ENCODE measurements at places on chromosomes 12 and 14.

DNA sequence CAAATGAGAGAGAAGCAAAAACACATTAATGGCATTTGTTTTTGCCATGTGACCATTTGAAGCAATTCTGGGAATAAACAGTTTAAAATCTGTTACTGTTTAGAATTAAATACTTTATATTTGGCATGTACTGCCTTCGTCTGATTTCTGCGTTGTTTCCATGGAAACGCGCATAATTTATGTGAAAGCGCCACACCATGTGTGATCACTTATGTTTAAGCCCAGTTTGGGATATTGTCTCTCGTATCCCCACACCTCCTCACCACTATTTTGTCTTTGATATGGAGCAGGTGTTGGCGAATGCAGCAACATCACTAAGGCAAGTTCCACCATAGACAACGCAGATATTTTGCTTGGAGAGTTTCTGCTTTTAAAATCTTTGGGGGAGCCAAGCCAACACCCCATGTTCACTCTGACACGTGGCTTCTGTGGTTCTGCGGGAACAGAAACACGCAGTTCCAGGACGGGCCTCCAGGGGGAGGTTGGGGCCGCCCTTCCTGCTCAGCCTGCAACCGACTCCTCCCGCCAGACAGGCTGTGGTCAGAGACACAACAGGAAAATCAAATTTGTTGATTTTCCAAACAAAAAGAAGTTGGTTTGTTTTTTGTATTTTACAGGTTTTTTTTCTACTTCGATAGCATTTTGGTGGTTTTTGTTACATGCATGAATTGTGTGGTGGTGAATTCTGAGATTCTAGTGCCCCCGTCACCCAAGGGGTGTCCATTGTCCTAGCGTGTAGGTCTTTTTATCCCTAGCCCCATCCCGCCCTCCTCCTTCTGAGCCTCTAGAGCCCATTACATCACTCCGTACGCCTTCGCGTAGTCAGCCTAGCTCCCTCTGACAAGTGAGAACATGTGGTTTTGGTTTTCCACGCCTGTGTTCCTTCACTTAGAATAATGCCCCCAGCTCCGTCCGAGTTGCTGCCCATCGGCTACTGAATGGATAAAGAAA is 101.9 kb upstream of the SFSWAP start:
- peak; percentile 26 for DNase-seq

DNA sequence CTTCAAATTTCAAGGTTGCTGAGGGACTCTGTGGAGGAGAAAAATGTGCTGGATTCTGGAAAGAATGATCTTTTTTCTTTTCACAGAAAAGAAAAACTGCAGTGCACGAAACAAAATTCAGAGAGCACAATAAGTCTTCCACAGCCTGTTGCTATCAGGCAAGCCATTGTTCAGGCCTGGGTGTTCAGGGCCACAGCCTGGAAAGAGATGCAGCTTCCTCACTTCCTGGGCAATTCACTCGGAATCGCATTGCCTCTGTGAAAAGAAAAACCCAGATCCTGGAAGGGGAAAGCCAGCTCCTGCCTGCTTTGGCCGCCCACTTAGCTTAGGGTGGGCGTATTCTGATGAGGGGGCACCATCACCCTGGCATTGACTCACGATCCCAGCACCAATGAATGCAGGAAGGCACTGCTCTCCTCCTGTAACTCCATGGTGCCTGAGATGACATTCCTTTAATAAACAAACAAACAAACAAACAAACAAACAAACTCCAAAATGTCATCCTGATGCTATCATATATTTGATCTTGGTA is 863.9 kb downstream of the BCL11B start:
- no peak for DNase-seq

GRCh38 chr14:91333650-91334039 is 84.0 kb downstream of the CCDC88C start:
- DNase-seq: no peak

DNA sequence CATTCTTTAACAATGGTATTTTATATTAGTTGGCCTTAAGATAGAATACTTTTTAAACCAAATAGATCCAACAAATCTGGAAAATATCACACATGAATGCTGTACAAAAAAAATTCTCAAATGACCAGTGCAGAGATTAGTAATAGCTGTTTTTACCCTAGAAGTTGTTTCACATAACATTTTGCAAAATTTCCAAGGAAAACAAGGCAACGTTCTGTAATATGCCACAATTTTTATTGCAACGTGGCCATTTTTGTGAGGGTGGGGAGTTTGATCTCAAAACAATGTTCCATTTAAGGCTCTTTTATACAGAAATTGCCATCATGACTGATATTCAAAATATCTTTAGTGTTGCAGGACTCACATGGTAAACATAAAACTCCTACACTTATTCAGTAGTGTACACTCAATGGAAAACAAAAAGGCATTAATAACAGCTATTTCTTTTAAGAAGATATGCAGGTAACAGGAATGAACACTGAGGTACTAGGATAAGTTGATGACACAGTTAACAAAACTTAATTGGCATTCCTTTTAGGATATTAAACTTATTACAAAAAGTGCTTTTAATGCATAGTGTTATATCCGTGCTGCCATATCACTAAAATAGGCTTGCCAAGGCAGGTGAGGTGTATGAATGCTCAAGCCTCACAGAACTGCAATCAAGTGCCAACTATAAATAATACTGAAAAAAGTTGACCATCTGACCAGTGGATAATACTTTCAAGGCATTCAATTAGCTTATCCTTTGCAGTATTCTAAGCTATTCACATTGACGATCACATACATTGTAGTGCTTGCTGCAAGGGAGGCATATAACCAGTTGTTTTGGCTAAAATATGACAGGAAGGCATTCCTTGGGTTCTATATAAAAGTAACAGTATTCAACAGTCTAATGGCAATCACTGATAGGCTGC is 2.3 kb downstream of the CFL2 start:
- DNase-seq: no peak

DNA sequence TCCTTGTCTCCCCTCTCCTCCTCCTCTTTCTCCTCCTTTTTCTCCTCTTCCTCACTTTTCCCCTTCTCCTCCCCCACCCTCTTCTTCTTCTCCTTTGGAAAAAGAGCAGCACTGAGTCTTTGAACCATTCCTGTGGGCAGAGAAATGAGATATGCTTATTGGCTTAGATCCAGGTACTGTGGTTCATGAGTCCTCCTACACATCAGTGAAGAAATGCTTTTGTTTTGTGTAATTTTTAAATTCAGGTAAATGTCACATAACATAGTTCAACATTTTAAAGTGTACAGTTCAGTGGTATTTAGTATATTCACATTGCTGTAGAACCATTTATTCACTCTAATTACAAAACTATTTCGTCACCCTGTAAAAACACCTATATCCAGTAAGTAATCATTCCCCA is 402.1 kb downstream of the AACS start:
- no peak for DNase-seq

DNA sequence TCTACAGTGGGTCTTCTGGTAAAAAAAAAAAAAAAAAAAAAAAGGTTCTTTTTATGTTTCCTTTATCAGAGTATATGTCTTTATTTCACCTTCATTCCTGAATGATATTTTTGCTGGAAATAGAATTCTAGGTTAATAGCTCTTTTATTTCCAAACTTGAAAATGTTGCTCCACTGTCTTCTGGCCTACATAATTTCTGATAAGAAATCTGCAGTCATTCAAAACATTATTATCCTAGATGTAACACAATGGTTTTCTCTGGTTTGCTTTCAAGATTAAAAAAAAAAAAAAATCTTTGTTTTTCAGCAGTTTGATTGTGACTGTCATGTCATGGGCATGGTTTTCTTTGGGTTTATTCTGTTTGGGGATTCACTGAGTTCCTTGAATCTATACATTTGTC is 19.5 kb downstream of the DCP1B start:
- no peak for DNase-seq

DNA sequence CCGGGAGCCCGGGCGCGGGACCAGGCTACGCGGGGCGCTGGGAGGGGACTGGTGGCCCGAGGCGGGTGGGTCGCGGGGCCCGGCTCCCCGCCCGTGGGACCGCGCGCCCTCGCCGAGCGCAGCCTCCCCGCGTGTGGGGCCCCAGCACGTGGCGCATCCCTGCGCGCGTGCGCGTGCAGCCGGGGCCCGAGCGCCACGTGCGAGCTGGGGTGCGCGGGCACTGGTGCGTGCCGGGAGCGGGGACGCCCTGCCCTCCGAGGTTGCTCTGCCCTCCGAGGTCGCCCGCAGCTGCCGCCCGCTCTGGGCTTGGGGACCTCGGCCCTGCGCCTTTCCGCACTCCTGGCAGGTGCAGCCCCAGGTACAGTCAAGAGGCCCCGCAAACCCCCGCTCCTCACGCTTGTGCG is 365 bp upstream of the CCDC88C start:
- no peak for DNase-seq

DNA sequence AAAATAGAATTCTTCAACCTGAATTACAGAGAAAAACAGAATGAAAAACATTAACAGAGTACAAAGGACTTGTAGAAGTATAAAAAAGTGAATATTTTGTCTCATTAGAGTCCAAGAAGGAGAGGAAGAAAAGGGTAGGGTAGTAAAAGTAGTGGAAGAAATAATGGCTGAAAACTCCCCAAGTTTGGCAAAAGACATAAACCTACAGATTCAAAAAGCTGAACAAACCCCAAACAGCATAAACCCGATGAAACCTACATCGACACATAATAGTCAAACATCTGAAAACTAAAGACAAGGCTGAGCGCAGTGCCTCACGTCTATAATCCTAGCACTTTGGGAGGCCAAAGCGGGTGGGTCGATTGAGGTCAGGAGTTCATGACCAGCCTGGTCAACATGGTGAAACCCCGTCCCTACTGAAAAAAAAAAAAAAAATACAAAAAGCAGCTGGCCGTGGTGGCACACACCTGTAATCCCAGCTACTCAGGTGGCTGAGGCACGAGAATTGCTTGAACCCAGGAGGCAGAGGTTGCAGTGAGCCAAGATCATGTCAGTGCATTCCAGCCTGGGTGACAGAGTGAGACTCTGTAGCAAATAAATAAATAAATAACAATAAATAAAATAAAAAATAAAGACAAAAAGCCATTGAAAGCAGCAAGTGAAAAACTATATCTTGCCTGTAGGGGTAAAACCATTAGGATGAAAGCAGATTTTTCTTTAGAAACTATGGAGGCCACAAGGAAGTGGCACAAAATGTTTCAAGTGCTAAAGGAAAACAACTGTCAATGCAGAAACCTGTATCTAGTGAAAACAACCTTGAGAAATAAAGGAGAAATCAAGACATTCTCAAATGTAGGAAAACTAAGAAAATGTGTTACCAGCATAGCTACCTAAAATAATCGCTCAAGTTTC is 11.4 kb downstream of the TIMM9 start:
- DNase-seq: no peak

- no peak for DNase-seq
Measured at GRCh38 chr12:127781336-127781735, 485.6 kb upstream of the TMEM132C start.

DNA sequence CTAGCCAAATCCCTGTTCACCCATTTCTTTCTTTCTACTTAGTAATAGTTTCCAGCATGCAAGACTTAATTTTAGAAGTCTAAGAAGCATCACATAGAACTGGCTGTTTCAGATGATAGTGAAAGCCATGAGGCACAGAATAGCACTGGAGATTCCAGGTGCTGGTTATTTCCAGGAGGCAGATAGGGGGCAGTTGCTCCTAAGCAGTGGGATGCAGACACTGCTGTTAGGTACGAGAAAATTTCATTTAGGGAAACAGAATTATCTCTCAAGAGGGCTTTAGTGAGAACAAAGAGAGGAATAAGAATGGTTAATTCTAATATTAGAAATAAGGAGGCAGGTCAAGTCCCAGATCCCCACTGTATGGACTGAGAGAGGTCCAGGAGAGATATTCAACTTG is 3.6 kb upstream of the MDGA2 start:
- no peak for DNase-seq

- no peak for DNase-seq
Measured at GRCh38 chr12:1161197-1161596, 170.2 kb downstream of the ERC1 start.

DNA sequence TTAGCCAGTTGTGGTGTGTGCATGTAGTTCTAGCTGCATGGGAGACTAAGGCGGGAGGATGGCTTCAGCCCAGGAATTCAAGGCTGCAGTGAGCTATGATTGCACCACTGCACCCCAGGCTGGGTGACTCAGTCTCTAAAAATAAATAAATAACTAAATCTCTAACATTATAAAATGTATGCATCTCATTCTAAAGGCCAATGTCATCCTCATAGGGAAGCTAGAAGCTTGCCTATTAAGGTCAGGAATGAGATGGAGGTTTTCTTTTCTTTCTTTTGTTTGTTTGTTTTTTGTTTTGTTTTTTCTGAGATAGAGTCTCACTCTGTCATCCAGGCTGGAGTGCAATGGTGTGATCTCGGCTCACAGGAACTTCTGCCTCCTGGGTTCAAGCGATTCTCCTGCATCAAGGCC is 48.8 kb upstream of the PAPLN start:
- DNase-seq: no peak

- DNase-seq: no peak
Measured at GRCh38 chr14:64946310-64947045, 3.9 kb upstream of the GPX2 start.

- DNase-seq: peak; percentile 2
Measured at GRCh38 chr14:81990312-81990761, 456.7 kb upstream of the SEL1L start.

GRCh38 chr12:88778064-88778463 is 197.8 kb upstream of the KITLG start:
- no peak for DNase-seq

DNA sequence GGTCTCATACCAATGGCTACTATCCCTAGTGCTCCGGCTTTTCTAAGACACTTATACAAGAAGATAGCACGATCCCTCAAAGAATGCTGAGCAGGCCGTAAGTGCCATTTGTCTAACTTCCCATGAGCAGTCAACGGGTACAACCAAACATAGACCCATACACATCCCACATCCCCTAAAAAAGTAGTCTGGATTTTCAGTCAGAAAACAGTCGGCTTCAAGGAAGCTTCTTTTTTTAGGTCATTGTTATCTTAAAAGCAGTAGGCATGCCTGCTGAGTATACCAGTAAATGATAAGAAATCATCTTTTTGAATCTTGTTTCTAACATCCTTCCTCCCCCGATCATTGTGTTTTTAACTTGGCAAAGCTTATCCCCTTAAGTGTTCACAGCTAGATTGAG is 19.8 kb downstream of the OSBPL8 start:
- no peak for DNase-seq
